ENCODE measurements at places on chromosomes 12 and 14. TPM values are rescaled to one million over a fixed set of nuclear protein-coding genes. Genes with fewer than 3 reads are reported as not detected.

The OAS2 gene
- 2.8 TPM for polyA plus RNA-seq

The LHX5 gene
- not detected for polyA plus RNA-seq

The GOLT1B gene
- 34.7 TPM for polyA plus RNA-seq

The TIMM9 gene
- polyA plus RNA-seq, result 84.4 TPM

The ZC2HC1C gene
- polyA plus RNA-seq, result 2.0 TPM

GRCh38 chr12:76123259-76124212 lies 39.1 kb upstream of the NAP1L1 start:
- DNase-seq, result no peak

DNA sequence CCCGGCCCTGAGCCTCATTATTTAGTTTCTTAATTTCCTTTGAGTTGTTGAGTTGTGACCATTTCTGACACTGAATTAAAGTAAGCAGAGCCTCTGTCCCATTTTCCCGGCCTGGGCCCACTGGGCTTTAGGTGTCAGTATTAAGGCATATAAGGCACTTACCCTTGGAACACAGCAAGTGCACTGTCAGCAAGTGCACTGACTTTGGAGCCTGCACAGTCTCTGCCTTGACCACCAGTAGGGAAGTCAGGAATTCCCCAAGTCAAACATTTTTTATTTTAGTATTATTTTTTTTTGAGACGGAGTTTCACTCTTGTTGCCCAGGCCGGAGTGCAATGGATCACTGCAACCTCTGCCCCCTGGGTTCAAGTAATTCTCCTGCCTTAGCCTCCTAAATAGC lies 56.6 kb downstream of the MAX start:
- no peak for DNase-seq

DNA sequence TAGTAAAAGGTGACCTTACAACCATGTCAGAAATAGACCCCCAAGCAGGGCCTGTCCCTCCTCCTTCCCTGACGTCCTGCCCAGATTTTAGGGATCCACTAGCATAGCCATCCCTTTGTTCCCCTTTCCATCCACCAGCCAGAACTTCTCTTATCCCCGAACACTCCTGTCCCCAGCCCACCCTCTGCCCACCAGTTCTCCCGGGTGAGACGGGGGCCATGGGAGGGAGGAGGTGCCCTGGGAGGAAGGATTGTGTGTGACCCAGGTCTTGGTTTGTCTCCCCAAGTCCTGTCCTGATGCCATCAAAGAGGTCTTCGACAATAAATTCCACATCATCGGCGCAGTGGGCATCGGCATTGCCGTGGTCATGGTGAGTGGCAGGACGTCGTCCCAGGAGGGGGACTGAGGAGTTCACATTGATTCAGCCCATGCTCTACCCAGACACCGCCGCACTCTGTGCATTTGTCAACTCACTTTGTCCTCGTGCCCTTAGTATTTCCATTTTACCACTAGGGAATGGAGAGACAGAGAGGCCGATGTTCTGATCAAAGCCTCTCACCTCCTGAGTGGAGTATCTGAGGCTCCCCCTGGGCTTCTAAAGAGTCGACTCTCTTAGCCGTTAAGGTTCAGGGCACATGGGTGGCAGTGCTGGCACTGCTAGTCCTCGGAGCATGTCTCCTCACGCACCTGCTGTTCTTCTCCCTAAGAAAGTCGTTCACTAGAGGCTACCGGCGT lies 35.9 kb downstream of the CD9 start:
- DNase-seq, result no peak

DNA sequence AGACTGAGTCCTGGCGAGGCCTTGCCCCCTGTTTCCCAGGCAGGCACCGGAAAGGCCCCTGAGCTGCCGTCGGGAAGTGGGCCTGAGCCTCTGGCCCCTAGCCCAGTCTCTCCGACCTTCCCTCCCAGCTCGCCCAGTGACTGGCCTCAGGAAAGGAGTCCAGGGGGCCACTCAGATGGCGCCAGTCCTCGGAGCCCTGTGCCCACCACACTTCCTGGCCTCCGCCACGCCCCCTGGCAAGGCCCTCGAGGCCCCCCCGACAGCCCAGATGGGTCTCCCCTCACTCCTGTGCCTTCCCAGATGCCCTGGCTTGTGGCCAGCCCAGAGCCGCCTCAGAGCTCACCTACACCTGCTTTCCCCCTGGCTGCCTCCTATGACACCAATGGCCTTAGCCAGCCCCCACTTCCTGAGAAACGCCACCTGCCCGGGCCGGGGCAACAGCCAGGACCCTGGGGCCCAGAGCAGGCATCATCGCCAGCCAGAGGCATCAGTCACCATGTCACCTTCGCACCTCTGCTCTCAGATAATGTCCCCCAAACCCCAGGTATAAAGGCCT lies 10.9 kb downstream of the TNS2 start:
- no peak for DNase-seq

DNA sequence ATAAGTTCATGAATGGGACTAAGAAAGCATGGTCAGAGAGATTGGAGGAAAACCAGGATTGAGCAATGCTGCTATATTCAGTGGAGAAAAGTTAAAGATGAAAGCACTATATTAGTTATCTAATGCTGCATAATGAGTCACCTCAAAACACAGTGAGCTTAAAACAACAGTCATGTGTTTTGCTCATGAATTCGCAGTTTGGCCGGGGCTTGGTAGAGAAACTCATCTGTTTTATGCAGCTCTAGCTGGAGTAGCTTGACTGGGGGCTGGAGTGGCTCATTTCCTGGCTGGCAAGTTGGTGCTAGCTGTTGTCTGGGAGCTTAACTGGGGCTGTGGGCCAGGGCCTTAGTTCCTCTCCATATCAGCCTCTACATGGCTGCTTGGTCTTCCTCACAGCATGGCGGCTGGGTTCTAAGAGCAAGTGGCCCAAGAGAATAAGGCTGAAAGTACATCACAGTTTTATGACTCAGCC lies 90.1 kb downstream of the ADCK1 start:
- no peak for DNase-seq

DNA sequence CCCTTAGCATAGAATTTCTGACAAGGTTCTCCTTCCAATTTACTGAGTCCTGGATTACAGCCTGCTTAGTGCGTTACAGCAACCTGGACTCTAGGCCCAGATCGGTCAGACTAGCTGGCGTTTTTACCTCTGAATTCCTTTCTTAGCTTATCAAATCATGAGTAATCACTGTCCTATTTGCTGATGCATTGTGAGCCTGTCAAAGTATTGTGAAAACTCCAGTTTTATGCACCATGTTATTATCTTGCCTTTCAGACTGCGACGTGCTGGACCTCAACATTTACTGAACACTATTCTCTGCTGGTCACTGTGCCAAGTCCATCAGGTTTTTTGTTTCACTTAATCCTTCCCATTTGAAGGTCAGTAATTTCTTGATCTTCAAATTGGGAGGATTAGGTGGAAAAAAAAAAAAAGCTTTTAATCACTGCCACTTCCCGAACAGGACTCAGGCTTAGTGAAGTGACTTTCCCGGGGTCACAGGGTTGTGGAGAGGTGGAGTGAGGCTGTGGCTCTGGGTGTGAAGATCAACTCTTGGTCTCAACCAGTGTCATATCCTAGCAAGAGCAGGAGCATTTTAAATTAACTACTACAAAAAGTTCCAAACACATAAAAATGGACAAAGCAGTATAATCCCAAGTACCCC lies 31.2 kb downstream of the FBXO21 start:
- DNase-seq, result no peak

DNA sequence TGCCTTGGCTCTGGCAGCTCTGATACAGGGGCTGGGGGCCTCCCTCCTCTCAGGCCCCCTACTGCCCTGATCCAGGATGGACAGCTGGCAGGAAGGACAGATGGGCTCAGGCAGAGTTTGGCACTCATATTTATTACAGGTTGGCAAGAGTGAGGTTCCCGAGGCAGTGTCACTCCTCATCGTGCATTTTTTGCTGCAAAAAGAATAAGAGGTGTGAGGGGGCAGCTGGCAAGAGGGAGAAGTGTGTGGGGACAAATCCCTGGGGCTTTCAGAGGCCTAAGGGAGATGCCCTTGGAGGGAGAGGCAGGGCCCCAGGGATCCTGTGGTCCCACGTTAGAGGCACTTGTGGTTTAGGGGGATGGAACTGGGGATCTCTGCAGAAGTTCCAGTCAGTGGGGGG lies 5.0 kb downstream of the CMTM5 start:
- no peak for DNase-seq

DNA sequence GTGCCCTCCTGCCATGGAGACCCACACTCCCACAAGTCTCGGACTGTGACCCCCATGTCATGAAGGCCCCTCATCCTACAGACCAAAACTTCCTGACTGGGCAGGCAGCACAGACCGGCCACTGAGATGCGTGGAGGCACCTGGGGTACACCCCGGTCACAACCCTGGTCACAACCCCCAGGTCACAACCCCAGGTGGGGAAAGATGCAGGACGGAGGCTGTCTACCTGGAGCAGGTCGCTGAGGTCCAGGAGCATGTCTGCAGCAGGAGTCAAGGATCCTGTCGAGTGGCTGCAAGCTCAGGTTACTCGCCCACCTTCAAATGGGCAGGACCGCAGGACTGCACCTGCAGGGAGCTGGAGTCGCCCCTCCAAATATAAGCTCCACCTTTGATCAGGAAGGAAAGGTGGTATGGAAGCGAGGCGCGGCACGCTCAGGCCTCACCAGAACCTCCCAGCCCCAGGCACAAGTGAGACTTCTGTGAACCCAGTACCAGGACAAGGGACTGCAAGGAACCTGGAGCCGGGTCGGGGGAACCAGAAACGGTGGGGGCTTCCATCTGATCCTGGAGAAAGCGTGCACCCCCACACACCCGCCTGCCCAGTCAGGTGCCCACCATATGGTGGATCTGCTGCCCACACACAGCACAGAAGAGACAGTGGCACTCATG lies 8.1 kb downstream of the BTBD6 start:
- DNase-seq, result no peak

Data from hindlimb muscle (tissue), 1 donor.